ENCODE measurements at places on chromosomes 5 and 9.

DNA sequence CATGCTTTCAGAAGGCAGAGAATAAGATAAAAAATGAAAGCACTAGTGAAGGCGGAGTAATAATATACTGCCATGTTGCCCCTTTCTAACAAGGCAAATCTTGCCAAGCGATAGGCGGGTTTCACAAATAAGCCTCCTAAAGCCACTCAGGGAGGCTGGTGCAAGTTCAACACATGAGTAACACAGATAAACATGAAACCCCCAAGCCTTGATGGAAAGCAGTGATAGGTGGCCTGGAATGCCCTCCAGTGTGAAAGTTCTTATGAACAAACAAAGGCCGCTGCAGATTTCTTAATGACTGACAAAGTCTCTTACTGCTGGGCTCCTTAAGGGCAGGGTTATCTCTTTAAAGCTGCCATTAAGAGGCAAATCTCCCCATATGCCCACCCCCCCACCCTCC is 154.7 kb downstream of the ZDHHC21 start:
- DNase-seq: no peak

DNA sequence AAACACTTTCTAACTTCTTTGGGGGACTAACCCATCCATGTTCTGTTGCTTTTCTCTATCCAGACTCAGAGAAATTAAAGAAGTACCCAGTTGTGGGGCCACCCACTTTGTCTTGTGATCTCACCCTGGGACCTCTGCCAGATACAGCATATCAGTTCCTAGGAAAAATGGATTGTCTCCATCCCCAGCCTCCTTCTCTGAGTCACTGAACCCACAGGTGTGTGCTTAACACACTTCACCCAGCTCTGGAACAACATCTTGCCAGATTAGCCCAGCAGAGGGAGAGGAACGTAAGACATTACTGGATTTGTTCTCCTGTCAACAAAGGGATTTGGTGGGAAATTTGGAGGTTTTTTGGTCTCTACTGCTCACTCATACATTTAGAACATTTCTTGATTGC is 19.2 kb downstream of the FAM240B start:
- no peak for DNase-seq

DNA sequence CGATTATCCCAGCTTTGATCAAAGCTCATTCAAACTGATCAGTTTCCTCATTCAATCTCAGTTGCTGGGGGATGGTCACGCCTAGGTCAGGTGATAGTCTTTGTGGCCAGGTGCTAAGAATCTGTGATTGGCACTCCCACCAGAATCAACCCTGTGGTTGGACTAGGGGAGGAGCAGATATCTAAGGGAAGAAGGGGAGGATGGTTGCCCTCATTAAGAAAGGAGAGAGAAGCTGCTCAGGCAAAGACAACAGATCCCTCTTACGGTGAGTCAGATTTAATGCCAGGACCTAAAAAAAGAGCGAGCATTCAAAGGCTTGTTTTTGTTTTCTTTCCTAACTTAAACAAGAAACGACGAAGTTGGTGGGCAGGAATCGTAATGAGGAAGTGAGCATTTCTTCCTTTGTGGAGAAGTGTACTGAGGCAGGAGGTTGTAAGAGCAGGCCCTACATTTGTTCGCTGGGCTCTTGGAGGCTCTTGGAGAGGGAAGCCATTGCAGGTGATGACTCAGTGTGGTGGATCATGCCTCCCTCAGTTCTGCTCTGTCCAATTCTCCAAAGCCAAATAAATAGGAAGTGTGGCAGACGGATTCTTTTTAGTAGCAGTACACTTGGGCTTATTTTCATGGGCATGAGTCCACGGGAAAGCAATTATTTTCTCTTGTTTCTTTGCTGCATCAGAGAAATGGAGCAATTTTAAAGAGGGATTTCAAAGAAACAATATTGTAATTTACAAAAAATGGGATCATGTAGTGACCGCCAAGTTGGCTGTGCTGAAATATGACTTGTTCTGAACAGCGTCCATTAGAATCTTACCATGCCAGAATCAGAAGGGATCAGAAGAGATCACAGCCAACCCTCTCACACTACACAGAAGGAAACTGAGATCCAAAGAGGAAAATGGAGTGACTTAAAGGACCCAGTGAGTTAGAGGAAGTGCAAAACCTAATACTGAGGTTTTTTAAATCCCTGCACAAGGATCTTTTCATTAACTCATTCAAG is 18.7 kb upstream of the TGFBR1 start:
- no peak for DNase-seq

- no peak for DNase-seq
These were observed 49.9 kb downstream of the JMY start for GRCh38 chr5:79285833-79286232.

- no peak for DNase-seq
These were observed 19.4 kb downstream of the ADAMTS16 start for GRCh38 chr5:5159282-5160103.

Measured in T-helper 2 cell treated with Interferon-gamma antibody and Interleukin-4, amounts not matched to agents 5 μg/mL and 100 μg/mL, for 36 hours (primary cell).